NCI-H2029 (cell line): ENCODE measurements at places on chromosomes 7 and 10.

DNA sequence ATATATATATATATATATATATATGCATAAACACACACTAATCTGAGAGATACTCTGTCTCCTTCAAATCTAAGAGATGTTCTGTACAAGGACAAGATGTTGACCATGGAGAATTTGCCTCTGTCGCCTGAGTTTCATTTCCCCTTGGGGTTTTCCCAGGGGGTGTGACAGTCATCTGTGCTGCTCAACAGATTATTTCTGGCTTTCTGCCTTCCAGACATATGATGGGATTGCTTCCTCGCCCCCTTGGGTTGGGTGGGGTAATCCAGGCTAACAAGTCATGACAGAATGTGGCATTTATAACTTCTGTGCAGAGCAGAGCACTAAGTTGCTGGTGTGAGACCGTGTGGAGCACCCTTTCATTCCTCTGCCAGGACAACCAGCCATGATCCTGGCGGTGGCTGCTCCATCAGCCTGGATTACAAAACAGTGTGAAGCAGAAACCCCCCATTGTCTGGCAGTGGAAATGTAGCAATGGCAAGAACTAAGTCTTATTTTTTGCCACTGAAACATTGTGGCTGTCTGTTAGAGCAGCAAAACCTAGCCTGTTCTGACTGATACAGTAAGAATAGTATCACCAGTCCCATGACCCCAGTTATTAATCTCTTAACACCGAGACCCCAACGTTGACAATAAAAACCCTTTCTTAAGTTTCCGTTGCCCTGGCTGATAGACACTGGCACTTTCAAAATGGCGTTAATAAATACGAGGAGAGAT is 13.7 kb upstream of the USP6NL start:
- no peak for DNase-seq

DNA sequence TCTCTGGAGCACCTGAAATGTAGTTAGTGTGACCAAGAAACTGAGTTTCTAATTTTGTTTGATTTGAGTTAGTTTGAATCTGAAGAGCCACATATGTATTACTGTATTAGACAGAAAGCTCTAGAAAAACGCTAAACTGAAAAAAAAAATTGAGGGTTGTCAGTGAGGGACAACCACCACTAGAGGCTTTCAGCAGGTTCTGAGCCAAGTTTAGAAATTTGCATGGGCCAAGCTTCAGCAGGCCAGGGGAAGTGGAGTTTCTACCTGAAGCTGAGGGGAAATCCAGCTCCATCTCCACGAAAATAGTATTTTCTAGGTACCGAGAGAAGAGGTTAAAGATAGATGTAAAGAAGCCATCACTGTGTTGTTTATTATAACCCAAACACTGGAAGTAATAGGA is 77.9 kb upstream of the PLXNA4 start:
- DNase-seq, result no peak

- DNase-seq, result no peak
Observed at GRCh38 chr10:73095481-73096021, 1.1 kb downstream of the P4HA1 start.

DNA sequence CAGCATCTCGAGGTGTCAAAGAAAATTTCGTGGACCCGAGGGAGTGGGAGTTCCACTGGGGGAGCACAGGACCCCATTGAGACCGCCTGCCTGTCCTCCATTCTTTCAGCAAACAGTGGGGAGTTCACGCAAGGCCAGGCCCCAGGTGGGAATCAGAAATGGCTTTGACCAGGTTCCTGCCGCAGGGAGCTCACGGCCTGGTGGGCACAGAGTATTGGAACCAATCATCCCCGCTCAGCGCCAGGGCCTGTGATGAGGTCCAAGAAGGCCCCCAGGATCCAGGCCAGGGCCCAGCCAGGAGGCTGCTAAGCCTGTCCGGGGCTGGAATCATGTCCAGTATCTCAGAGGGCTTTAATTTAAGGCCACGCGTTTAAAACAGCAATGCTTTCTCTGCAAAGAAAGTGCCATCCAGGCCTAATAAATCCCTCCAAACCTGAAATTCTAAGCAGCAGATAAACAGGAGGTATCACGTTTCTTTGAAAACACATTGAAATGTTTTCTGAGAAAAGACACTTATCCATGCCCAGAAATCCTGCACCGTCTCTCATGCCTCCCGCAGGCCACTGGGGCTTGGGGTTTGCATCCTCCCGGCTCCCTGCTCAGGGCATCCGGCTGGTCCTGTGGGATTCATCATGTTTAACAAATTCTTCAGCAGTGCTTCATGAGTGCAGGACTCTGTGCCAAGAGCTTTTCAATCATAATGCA is 125.7 kb downstream of the OAT start:
- DNase-seq, result no peak

DNA sequence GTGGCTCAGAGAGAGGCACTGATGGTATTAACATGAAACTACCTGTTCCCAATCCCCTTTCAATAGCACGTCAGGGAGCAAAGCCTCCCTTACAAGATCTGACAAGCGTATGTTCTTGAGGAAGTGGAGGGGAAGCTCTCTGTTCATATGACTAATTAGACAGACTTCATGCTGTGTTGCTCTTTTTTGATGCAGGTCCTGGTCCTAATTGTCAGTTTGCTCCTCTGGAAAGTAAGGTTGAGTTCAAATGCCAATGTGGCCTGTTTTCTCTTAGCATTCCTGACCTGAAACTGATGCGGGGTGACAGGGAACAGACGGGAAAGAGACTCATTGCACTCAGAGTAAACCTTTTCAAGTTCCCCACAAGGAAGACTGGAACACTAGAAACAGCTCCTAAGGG is 27.0 kb upstream of the TBX20 start:
- no peak for DNase-seq

- no peak for DNase-seq
Observed at GRCh38 chr7:50359995-50360925, 55.7 kb downstream of the IKZF1 start.

GRCh38 chr7:139367438-139368155 is 7.9 kb downstream of the LUC7L2 start:
- DNase-seq, result no peak

GRCh38 chr10:30897048-30897447 is 134.6 kb downstream of the ZNF438 start:
- no peak for DNase-seq

- no peak for DNase-seq
Observed at GRCh38 chr7:128767475-128768110, 8.0 kb downstream of the OPN1SW start.

- no peak for DNase-seq
Observed at GRCh38 chr7:20327055-20327454, 3.6 kb upstream of the ITGB8 start.

- no peak for DNase-seq
Observed at GRCh38 chr7:45435846-45436245, 138.3 kb upstream of the ADCY1 start.

- no peak for DNase-seq
Observed at GRCh38 chr7:40990841-40991240, 712.0 kb downstream of the INHBA start.

DNA sequence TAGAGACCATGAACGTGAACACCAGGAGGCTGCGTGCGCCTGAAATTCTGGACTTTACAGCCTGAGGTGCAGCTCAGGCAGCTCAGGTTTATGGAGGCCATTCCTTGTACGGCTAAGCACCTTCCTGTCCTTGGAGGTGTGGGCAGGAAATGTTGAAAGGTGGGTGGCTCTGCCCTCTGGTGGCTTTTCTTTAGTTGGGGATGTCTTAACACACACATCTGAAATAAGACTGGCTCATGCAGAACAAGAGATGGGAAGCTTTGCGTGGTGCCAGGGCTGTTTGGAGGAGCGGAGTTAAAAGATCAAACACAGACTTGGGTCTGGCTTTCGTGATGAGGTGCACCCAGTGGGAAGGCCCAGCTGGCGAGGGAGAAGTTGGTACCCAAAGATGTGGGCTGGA is 64.1 kb downstream of the DOCK1 start:
- no peak for DNase-seq

GRCh38 chr7:35735396-35735795 is 40.5 kb upstream of the HERPUD2 start:
- DNase-seq, result no peak

DNA sequence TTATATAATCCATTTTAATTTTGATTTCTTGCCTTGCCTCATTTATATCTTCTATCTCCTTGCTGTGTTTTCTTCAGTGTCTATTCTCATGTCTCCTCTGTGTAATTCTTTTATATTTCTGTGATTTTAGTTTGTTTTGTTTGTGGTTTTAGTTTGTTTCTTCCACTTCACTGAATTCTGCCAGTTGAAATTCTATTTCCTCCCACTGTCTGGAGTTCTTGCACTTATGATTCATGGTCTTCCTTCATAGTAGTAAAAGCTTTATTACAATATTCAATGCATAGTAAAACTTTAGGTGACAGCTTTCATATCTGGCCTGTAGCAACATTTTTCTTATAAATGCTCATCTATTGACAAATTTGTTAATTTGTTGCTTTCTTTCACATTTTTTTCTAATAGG is 113.3 kb downstream of the MAGI2 start:
- no peak for DNase-seq

- no peak for DNase-seq
Observed at GRCh38 chr10:90227217-90227656, 525.8 kb downstream of the KIF20B start.

DNA sequence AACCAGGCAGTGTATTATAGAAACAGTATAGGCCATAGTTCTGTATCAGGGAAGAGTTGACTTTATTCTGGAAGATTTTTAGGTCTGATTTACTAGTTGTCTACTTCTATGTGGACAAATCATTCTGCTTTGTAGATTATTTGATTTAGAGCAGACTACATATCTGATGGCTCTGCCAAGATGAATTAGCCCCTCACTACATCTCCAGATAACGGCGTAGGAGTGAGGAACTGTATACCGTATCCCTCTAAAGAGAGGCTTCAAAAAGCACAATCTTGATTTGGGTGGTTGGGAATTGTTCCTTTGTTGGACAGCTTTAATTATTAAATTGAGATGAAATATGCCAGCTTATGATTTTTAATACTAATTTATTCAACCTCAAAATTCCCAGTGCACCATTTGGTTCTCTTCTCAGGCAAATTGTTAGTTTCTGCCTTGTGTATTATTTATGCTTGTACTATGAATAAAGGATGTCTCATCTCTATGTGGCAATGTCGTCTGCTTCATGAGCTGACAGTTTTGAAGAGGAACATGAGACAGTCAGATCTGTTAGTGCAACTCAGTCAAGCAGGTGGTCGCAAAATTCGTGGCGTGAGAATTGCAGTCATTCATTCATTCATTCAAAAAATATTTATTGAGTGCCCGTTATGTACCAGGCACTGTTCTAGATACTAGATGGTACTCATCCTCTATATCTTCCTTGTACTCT is 422.8 kb downstream of the EXOC4 start:
- no peak for DNase-seq

- DNase-seq, result no peak
Observed at GRCh38 chr7:90764848-90765570, 168.9 kb downstream of the CDK14 start.

- no peak for DNase-seq
Observed at GRCh38 chr7:98902523-98902922, 24.2 kb downstream of the TRRAP start.

GRCh38 chr10:6269953-6270867 is 67.5 kb downstream of the PFKFB3 start:
- DNase-seq, result no peak

DNA sequence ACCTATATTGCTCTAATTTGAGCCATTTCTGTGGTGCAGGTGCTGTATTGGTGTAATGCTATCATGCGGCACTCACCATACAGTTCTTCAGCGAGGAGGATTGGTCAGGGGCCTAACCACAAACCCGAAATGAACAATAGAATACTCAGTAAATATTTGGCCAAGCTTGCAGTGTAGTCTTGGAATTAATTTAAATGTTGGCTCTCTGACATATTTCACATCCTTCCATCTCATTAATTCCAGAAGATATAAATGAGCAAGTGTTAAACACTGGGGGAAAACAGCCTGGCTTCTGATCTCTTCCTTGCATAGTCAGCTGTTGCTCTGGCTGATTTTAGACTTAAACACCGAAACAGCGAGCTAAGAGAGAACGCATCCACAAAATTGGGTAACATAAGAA is 663.1 kb upstream of the GHITM start:
- DNase-seq, result no peak

DNA sequence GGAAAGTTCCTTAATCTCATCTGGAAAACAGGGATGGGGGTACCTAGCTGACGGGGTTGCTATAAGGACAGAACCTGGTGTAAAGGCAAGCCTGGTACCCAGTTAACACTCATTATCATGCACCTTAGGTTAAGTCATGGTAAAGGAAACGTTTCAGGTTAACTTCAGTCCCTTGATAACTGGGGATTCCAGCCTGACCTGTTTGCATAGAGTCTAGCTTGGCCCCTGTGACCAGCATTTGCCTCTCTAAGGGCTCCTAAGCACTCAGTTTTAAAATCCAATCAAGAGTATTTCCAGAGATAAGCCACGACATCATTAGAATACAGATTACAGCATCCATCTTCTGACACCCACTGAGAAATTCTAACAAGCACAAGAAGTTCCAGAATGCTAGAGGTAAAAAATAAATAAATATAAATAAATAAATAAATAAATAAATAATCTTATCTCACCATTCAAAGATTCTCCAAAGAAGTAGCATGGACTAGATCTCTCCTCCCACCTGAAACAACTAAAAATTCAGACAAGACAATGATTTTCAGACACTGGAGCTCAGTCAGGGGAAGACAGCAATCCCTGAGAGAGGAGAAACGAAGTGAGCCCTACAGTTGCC is 184.6 kb downstream of the KCNMA1 start:
- DNase-seq, result no peak

DNA sequence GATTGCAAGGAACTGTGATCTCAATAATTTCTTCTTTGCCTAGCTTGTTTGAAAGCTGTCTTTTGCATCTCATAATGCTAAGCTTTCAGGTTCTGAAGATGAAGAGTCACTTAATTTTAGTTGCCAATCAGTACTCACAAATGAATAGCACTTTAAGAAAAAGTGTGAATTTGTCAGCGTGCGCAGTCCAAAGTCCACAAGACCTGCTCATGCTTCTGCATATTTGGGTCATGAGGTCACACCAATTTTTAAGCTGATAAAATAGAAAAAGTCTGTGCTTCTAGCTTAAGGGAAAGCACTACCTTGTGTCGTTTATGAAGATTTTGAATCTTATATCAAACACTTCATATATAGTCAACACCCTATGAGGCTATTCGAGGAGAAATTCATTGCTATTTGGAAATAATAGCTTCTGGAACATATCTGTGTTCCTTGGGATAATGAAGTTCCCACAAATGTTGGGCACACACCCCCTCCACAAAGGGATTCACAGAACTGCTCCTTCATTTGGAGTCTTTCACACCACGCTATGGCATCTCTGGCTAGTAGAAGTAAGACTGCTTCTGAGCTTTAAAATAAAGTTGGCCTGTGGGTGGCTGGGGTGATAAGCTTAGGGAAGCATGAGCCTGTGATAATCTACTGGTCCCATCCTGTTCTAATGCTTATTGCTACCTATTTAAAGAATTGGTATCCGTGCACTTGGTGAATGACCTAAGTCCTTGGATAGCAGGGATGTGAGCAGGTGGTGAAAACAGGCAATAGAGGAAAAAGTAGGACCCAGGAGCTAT is 33.3 kb downstream of the A1CF start:
- no peak for DNase-seq

GRCh38 chr7:1040790-1041189 is 3.6 kb upstream of the GPR146 start:
- DNase-seq, result no peak
